ENCODE measurements at places on chromosomes 4 and X.

GRCh38 chrX:73398185-73398914, 48.5 kb upstream of the CDX4 start:
- no peak for DNase-seq

DNA sequence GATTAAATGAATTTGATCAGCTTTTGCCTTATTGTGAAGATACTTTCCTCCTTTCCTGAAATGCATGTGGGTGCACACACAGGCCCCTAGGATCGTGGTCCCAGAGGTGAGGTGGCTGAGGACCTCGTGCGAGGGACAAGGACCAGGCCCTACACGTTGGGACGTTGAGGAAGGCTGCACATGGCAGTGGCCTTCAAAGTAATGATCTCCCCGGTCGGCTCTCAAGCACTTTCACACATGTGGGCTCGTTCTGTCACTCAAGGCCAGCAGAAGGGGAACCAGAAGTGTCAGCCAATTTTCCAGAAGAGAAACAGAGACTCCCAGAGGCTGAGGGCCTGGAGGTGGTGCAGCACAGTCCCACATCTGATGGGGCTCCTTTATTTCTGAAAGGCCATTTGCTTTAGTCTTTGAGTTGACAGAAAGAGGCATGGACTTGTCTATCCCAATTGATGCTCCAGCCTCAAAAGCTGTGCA, 196.8 kb downstream of the AFAP1 start:
- DNase-seq = no peak

- DNase-seq = no peak
These were observed 44.1 kb downstream of the NAA11 start for GRCh38 chr4:79281566-79282359.

GRCh38 chrX:128020701-128021100, 31.5 kb downstream of the ACTRT1 start:
- no peak for DNase-seq

- DNase-seq = no peak
These were observed 141.1 kb upstream of the NDST3 start for GRCh38 chr4:117893207-117893606.

- DNase-seq = no peak
These were observed 9.5 kb downstream of the GNRHR start for GRCh38 chr4:67744561-67745283.

GRCh38 chr4:59818656-59819055, 1381.5 kb upstream of the ADGRL3 start:
- DNase-seq = no peak

- no peak for DNase-seq
These were observed 1089.8 kb downstream of the FAT4 start for GRCh38 chr4:126404549-126404948.
